ENCODE measurements at places on chromosomes 12 and 14.

DNA sequence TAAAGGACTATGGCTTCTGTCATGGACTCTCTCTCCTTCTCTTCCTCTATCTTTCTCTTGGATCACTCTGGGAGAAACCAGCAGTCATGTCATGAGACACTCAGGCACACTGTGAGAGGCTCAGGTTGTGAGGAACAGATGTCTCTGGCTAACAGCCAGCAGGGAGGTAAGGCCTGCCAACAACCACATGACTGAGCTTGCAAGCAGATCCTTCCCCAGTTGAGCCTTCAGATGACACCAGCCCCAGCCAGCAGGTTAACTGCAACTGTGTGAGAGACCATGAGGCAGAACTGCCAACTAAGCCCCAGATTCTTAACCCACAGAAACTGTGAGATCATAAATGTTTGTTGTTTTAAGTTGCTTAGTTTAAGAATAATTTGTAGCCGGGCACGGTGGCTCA is 90.6 kb downstream of the VCPKMT start:
- peak; percentile 7 for DNase-seq

- no peak for DNase-seq
These were observed 27.6 kb downstream of the PMCH start for GRCh38 chr12:102169922-102170621.

DNA sequence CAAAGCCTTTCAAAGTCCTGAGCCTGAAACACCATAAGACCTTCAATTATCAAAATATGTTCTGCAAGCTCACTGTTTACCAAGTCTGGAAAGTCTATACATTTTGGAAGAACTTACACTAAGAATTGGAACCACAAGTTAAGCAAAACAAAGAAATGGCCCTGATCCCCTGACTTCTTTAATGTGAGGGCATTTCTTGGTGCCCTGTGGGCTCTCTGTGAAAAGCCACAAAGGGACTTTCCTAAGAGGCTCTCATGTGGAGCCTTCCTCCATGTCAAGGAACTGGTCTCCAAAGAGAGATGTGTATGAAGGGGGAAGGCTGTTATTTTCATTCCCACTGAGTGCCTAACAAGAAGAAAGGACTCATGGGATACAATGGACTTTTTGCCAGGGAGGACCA is 13.5 kb upstream of the MYH6 start:
- no peak for DNase-seq

DNA sequence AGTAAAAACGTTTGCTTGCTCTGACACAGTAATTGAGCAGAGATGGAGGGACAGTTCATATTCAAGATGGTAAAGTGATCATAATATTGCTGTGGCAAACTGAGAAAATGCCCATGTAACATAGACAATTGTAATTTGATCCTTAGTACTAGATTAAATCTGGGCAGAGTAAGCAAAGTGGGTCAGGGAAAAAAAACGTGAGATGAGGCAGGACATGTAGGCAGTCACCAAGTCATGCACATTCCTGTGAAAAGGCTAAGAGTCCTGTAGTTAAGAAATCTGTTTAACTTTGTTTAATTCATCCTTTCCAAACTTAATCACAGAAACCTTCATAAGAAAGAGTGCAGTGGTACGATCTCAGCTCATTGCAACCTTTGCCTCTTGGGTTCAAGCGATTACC is 16.1 kb downstream of the BTBD7 start:
- DNase-seq = no peak

DNA sequence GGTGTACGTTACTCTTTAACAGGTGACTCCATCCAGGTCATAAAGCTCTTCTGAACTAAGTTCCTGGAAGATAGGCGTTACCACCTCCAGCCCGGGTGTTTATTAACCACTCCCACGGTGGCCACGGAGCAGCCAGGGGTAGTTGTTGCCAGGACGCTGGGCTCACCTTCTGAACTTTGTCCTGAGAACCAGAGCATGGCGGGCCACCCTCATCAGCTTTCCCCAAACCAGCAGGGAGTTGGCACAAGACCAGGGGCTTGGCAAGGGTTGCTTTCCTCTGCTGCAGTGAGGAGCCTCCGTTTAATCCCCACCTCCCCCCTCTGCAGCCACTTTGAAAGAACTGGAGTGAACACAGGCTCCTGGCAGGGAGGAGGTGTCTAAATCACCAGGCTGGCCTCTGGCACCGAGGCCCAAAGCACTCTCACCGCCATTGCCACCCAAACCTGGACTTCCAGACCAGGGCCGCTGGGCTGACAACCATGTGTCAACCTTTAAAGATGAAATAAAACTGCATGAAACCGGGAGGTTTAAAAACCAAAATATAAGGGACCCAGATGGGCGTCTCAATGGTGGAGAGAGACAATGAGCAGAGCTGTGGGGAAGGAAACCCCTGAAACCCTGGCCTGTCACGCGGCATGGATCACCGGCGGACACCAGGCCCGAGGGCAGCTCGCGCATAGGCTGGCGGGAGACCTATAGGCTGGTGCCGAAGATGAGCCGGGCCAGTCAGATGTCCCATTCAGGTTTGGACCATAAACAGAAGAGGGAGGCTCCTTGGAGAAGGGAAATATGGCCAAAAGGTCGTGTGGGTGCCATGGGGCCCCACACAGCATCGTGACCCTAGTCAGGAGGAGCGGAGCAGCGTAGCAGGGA is 30.9 kb upstream of the TDRD9 start:
- DNase-seq = no peak

DNA sequence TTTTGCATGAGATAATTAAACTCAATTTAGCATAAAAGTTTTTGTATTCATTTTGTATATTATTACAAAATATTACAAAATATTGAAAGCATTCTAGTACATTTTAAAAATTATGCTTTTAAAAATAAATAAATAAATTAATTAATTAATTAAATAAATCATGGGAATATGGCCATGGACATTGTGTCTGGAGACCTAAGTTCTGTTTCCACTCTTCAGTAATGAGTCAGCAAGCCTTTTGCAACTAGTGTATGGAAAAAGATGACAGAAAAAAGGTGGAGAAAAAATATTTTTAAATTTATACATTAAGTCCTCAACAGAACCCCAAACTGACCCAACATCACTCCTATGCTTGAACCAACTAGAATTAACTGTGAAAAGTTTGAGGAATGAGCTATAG is 1187.5 kb upstream of the USP15 start:
- no peak for DNase-seq

GRCh38 chr12:75905922-75906321 is 125.7 kb downstream of the PHLDA1 start:
- DNase-seq = no peak

DNA sequence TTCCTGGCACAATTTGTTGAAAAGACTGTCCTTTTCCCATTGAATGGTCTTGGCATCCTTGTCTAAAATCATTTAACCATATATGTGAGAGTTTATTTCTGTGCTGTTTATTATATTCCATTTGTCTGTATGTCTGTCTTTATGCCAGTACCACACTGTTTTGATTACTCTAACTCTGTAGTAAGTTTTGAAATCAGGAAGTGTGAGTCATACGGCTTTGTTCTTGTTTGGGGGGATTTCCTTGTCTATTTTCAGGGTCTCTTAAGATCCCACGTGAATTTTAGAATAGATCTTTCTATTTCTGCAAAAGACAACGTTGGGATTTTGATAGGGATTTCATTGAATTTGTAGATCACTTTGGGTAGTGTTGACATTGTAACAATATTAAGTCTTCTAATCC is 88.5 kb downstream of the MYRFL start:
- DNase-seq = no peak

DNA sequence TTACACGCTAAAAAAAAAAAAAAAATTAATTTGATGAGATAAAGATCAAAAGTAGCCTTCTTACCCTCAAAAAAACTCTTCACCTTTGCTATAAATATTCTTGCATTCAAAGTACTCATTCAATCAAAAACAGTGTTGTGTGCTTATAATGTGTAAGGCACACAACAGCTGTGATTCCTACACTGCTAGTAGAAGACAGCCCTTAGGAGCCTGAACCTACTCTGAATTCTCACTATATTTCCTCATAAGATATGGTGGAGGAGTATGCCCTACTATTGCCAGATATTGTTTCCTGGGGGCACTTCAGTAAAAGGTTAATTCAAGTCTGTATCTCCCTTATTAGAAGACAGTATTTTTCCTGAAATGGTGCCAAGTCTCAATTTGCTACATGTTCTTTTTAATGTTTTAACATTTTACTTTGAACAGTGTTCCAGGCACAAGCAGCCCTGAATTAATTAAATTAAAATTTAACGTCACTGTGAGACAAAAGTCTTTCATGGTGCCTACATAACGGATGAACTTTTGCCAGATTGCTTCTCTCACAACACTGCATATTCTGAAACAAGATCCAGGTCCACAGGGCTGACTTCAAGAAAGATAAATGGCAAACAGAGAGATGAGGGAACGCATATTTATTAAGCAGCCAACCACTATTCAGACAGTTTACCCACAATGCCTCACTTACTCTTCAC is 19.3 kb downstream of the PPP2R5E start:
- DNase-seq = no peak

- no peak for DNase-seq
These were observed 47.3 kb upstream of the SRP54 start for GRCh38 chr14:34935488-34935887.

GRCh38 chr12:24778486-24779304 is 170.2 kb downstream of the BCAT1 start:
- DNase-seq = no peak

DNA sequence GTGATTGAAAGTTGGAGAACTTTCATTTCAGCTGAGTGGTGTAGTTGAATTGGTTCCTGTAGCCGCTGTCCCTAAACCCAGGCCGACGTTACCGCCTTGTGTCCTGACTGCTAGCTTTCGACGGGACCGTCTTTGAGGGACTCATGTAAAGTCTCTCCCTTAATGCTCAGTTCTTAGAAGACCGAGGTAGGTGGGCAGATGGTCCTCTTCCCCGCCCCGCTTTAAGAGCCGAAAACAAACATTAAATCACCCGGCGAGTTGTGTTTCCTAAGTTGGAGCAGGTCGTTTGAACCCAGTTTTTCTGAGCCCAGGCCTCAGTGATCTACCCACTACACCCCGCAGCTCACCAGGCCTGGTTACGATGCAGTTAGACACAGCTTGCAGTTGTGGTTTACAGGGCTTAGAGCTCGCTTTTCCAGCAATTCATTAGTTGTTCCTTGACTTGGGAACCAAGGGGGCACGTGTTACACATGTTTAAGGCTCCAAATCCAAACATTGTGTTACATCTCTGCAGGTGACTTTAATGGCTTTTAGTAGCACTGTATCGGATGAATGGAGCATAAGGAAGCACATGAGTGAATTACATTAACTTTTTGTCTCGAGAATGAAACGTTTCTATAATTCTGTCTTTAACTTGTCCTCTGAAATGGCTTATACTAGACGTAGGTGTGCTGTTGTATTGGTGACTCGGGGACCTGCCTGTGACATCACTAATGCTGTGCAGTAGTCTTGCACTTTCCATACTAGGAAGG is 790 bp downstream of the NEDD1 start:
- DNase-seq = peak; percentile 18

GRCh38 chr14:36054353-36055051 is 122.0 kb downstream of the PTCSC3 start:
- DNase-seq = no peak

GRCh38 chr12:12376646-12377448 is 20.0 kb downstream of the BORCS5 start:
- no peak for DNase-seq

GRCh38 chr12:66885115-66885875 is 206.4 kb upstream of the GRIP1 start:
- no peak for DNase-seq

- DNase-seq = no peak
These were observed 36.3 kb upstream of the NT5DC3 start for GRCh38 chr12:103877288-103877687.

DNA sequence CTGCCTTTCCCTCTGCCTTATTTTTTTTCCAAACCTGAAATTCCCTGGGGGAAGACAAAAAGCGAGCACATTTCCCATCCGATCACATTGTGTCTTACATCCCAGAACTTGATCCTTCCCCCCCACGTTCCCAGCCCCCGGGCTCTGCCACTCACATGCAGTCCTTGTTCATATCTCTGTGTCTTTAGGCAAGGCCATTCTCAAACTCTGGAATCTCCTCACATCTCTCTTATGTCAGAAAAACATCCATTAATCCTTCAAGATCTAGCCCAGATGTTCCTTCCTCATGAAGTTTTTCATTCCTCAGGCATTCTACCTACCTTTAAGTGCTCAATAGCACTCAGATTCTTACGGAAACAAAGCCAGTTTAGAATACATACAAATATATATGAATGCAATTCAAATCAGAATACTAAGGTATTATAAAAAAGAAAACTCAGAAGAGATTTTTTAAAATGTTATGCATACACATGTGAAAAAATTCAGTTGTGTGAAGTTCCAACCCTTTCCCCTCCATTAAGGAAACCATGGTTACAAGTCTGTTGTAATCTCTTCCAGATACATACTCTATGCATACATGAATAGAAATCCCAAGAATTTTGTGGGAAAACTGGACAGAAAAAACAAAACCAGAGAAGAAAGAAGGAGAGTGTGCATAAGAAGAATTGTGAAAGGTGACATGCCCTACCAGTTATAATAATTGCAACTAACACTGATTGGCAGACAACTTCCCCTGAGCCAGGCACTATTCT is 120.3 kb downstream of the SLC38A1 start:
- no peak for DNase-seq

- DNase-seq = no peak
These were observed 62.9 kb upstream of the PTPRQ start for GRCh38 chr12:80381121-80381520.

GRCh38 chr14:74867673-74868072 is 8.3 kb downstream of the PROX2 start:
- DNase-seq = peak; percentile 33

GRCh38 chr12:48542300-48542928 is 17.0 kb downstream of the OR8S1 start:
- peak; percentile 13 for DNase-seq

DNA sequence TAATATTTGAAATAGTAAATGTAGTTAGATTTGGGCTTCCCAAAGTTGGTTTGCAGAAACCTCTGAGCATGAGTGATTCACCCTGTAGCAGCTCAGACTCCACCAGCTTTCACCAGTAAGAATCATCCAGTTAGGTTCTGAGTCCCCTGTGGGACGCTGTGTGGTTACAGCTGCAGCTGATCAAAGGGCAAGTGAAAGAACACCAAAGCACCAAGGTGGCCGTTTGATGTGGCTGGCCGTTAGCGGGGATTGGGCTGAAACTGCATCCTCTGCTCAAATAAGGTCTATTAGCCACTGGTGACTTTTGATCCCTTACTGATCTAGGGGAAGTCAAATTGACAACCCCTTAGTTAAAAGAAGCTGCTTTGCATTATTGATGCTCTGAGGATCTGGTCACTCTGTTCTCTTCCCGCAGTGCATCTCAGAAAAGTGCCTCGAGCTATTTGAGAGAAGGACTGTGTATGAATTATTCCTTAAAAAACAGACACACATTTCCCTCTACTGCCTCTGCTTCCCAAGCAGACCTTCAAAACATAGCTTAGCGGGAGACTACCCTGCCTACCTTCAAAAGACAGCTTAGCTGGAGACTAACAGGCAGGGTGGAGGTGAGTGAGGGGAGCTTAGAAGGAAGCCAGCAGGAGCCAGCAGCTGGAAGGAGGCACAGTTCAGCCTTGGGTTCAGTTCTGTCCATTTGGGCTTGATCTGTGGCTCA is 3.7 kb downstream of the ABHD12B start:
- DNase-seq = peak; percentile 45

DNA sequence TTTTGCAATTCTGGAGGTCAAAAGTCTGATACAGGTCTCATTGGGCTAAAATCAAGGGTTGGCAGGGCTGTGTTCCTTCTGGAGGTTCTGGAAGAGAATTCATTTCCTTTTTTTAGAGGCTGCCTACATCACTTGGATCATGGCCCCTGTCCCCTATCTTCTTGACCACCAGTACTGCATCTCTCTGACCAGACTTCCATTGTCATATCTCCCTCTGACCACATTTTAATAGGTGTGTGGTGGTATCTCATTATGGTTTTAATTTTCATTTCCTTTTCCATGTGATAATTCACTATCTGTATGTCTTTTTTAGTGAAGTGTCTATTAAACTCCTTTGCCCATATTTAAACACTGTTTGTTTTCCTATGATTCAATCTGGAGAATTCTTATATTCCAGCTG is 215.2 kb upstream of the OTX2 start:
- no peak for DNase-seq

Data from stimulated activated naive CD4-positive, alpha-beta T cell treated with Interleukin-2 at 50 U/mL for 16 hours (primary cell).